CD4-positive, alpha-beta T cell (primary cell): ENCODE measurements at places on chromosomes 11 and 22.
A peak's percentile ranks its signal among the peaks of the same experiment; 100 is the strongest.

- DNase-seq: no peak
Measured at GRCh38 chr11:114176321-114176720, 116.8 kb downstream of the ZBTB16 start.

- DNase-seq: no peak
Measured at GRCh38 chr11:105610871-105611571, 1.1 kb downstream of the GRIA4 start.

GRCh38 chr11:10257478-10257877 is 36.5 kb downstream of the SBF2 start:
- DNase-seq: no peak

- DNase-seq: no peak
Measured at GRCh38 chr11:106724293-106724892, 293.9 kb downstream of the GUCY1A2 start.

- DNase-seq: no peak
Measured at GRCh38 chr11:79428406-79428805, 12.4 kb downstream of the TENM4 start.

DNA sequence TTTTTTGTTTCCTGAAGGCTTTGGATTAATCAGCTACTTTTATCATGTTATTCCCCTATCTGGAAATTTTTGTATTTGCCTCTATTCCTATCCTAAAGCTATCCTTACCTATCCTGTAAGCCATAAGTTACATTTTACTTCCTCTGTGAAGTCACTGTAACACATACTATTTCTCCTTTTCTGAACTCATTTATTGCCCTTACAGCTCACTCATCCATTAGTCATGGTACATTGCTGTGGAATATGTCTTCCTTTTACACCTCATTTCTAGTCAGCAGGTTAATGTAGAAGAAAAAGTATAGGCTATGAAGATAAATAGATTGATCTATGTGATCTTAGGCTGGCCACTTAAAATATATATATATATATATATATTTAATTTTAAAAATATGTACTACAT is 28.0 kb downstream of the SWAP70 start:
- no peak for DNase-seq

DNA sequence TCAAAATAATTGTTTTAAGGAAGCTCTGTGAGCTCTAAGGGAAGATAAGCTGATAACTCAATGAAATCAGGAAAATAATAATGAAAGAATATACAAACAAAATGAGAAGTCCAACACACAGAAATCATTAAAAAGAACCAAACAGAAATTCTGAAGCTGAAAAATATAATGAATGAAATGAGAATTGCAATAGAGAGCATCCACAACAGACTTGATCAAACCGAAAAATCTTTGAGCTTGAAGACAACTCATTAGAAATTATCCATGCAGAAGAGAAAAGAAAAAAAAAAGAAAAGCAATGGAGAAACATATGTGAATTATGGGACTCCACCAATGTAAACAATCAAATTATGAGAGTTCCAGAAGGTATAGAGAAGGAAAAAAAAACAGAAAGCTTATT is 101.0 kb downstream of the BBOX1 start:
- DNase-seq: no peak

GRCh38 chr11:93444617-93445073 is 98.5 kb downstream of the SMCO4 start:
- peak; percentile 7 for DNase-seq

- DNase-seq: no peak
Measured at GRCh38 chr11:8717876-8718753, 35.5 kb downstream of the RPL27A start.

- DNase-seq: no peak
Measured at GRCh38 chr11:17378655-17379054, 9.8 kb downstream of the KCNJ11 start.

DNA sequence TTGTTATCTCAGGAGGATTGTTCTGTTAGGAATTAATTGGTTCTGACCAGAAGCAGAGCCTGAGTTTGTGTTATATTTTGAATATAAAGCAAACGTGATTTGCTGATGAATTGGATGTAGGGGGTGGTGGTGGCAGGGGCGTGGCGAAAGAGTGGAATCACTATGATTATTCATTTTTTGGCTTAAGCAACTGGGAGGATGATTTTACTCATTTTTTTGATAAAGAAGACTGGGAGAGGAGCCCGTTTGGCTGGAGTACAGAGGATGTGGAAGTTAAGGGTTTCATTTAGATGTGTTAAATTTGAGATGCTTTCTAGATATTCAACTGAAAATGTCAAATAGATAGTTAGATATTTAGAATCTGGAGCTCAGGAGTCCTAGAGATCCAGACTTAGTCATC is 83.4 kb upstream of the MYO18B start:
- DNase-seq: no peak

GRCh38 chr11:31932879-31933278 is 121.8 kb upstream of the PAX6 start:
- no peak for DNase-seq

- no peak for DNase-seq
Measured at GRCh38 chr22:31956360-31956759, 12.0 kb downstream of the YWHAH start.

DNA sequence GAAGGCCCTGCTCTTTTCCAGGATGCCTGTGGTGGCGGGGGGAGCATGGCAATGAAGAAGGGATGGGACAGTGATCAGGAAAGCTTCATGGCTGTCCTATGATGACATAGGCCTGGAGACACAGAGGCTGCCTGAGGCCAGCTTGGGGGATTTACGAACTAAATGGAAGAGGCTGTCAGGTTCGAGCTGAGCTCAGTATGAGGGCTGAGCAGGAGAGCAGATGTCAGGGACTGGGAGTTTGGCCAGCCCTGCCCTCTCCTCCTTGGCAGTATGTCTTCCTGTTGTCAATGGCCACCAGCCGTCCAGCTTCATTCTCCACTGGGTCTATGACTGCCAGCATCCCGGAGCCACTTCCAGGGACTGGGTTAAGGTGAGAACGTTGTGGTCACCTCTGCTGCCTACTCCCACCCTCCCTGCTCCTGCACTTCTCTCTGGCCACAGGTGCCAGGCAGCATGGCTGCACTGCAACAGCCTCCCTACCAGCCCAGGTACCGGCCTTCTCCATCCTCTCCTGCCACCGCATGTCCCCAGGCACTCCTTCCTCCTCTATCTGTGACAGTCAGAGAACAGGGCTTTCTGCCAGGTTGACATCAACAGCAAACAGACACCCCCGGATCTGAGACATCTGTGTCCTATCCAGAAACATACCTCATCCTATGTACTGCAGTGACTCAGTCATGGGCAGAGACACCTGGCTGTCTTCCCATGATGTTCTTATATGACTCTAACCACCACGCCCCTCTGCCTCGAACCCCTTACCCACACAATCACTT is 75.1 kb downstream of the KIRREL3 start:
- no peak for DNase-seq

DNA sequence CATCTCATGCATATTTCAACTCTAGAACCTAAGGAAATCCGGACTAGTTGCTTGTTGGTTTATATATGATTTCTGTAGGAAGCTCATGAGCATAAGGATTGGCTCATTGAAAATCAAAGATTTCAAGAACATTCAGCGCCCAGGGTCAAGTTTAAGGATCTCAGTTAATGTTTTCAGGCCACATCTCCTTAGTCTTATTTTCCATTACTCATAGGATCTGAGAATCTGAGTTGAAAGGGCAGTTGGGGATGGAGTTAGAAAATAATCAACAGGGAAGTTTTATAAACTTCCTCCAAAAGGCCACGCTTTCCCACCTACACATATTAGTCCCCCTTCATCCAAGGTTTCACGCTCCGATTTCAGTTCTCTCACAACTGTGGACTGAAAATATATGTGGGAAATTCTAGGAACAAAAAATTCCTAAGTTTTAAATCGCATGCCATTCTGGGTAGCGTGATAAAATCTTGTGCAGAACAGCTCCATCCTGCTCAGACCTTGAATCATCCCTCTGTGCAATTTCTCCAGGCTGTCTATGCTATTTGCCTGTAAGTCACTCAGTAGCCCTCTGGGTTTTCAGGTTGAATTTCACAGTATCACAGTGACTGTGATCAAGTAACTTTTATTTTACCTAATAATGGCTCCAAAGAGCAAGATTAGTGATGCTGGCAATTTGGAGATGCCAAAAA is 160.2 kb downstream of the KIRREL3 start:
- DNase-seq: no peak

- DNase-seq: no peak
Measured at GRCh38 chr11:78109081-78110015, 29.7 kb upstream of the NDUFC2 start.

GRCh38 chr11:6844356-6844755 is 1.1 kb upstream of the OR10A5 start:
- no peak for DNase-seq

GRCh38 chr11:68583041-68583446 is 101.3 kb upstream of the GAL start:
- no peak for DNase-seq

GRCh38 chr22:27780161-27780575 is 21.4 kb downstream of the MN1 start:
- DNase-seq: no peak

DNA sequence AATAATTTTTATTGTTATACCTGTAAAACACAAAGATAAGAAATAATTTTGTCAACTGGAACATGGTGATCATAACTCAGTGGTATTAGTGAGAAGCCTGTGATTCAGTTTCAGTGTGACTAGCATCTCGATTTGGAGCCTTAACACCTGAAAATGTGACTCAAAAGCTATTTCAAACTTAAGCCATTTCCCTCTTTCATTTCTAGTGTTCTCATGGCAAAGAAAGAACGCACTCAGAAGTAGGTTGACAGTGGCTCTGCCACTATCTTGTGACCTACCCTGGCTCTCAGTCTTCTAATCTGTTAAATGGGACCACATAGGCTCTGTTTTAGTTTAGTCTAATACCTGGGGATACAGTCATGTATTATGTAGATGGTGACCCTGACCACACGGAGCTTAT is 62.7 kb downstream of the ISX start:
- DNase-seq: no peak

DNA sequence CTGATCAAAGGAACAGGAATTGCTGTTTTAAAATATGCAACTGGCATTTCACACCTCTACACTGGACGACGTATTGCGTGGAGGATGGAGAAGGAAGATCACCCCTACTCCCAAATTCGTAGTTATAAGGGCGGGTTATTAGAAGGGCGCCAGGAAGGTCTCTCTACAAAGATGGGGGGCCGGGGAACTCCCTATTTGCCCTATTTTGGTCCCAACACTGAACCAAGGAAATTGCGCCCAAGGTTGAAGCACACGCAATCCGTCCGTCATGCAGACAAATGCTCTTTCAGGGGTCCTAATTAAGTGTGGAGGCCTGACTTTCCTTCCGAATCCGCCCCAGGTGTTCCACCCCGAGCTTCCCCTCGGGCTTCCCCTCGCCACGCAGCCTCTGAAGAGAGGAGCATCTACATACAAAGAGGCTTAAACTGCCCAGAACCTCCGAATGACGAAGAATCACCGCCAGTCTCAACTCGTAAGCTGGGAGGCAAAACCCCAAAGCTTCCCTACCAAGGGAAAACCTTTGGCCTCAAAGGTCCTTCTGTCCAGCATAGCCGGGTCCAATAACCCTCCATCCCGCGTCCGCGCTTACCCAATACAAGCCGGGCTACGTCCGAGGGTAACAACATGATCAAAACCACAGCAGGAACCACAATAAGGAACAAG is 396 bp downstream of the NPAT start:
- DNase-seq: peak; percentile 17

DNA sequence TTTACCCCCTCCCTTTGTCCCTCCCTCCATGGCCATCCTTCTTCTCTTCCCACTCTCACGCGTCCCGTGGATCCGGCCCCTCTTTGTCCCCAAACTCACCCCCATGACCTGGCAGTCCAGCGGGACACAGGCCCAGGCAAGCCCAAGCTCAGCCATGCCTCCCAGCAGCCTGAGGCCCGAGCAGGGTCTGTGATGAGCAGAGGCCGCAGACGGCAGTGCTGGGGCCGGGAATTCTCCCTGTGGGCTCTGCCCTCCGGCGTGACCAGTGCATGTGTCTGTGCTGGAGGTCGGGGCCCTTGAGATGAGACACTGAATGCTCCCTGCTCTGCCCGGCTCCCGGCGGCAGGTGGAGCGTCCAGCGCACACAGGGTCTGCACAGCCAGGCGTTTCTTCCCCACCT is 237.9 kb downstream of the BRD1 start:
- DNase-seq: no peak
